ENCODE measurements at places on chromosomes 12 and 14.

DNA sequence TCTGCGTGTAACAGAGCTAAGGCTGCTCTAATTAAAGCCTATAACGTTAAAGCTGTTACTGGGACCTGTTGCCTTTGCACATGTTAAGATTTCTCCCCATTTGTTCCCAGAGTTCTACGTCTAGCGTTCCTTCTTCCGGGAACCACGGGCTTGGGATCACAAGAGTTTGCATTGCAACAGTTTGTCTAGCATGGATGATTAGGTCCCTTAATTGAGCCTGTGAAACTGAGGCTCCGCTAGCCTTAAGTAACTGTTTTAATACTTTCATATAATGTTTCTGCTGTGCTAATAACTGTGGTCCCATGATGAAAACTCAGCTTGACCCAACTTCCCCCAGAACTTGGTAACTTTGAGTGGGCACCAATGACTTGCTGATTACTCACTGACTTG lies 16.7 kb upstream of the LYZ start:
- no peak for DNase-seq

GRCh38 chr12:66879409-66879808 lies 200.5 kb upstream of the GRIP1 start:
- DNase-seq = no peak

- peak; percentile 99 for DNase-seq
These were observed 77.5 kb downstream of the PHLDA1 start for GRCh38 chr12:75954041-75954440.

DNA sequence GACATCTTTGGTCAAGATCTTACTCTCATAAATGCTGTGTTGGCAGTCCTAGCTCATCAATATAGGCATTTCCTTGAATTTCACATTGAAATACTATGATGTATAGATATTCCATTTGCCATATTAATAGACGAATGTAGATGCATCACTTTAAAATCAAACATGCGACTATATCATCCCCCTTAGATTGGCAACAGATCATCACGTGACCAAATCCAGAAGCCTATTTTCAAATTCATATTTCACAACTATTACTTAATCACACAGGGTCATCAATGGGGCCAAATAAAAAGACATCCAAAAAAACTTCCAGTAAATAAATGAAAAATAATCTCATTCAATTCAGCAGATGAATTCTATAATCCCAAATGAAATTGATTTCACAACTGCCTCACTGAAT lies 15.3 kb downstream of the LMO3 start:
- DNase-seq = no peak

- DNase-seq = no peak
These were observed 8.6 kb downstream of the RAN start for GRCh38 chr12:130880411-130880885.

- DNase-seq = no peak
These were observed 44.6 kb downstream of the BMP4 start for GRCh38 chr14:53912021-53912420.

DNA sequence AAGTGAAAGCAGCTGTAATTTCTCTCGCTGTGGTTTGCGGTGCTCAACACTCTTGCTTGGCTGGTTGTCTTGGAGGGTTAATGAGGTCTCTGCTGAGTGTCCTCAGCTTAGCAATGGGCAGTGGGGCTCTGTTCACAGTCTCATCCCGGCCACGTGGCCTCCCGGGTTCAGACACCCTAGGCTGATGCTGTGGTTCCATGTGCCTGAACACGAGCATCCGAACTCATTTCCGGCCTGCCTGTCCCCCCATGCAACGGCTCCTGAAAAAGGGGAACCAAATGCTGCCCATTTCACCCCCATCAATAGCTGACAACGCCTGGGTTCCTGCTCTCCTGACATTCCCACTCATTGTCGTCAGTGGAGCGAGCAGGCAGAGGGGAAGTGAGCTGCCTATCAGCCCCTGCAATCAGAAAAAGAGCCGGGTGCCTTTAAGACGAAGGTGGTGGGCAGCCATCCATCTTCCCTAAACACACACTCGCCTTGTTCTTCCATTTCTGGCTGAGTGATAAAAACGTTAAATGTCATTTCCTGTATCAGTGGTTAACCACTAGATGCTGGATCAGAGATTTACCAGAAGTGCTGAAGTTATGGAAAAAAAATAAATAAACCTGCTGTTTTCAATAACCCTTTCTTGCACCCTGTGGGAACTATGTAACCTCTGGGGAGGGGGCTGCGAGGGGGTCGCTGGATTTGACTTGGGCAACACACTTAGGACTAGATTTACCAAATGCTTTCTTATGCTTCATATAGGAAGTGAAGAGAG lies 60.3 kb upstream of the BCL2L14 start:
- DNase-seq = peak; percentile 79

GRCh38 chr12:130013771-130014484 lies 110.1 kb upstream of the TMEM132D start:
- peak; percentile 9 for DNase-seq

GRCh38 chr14:84209031-84209430 lies 1320.9 kb upstream of the FLRT2 start:
- no peak for DNase-seq

- DNase-seq = peak; percentile 34
These were observed 473 bp upstream of the TMEM19 start for GRCh38 chr12:71685312-71685906.

DNA sequence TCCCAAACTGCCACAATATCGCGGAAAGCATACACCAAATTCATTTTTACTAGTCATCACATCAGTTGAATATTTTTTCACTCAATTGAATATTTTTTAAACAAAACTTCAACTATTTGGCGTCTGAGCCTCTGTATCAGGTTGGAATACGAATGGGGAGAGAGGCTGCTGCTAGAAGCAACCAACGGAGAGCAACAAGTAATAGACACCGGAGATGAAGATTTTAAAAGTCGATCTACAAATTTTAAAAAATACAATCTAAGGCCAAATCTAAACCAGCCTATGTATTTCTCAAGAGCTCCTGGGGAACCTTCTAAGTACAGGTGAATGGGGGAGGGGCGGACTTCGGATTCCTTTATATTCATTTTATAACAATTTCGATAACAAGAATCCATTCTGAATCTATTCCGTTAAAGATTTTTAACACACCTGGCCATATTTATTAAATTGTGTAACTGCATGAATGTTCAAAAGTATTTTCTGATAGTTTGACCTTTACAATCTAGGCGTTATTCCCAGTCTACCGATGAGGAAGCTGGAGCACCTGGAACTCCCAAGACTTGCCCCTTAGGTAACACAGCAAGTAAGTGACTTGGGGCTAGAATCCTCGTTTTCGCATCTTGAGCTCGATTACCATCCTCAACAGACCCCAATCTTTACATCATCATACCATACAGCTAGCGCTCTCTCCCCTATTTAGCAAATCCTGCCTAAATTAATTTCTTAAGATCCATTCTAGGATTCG lies 1.2 kb downstream of the GNPNAT1 start:
- DNase-seq = peak; percentile 36

- DNase-seq = peak; percentile 63
These were observed 941 bp upstream of the PPP1CC start for GRCh38 chr12:110743571-110744093.

DNA sequence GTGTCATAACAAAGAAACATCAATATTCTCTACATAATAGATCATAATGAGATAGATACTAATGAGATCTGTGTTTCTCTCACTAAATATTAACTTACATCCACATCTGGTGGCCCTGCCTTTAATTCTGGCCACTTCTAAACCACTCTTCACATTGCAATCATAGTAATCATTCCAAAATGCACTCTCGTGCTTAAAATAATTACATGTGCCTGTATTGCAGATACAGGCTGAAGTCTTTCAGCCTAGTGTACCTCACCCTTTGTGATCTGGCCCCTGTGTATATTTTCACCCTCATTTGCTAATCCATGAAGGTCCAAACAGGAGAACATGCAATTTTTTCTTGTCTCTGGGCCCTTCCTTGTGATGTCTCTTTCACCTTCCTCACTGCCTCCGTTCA lies 108.0 kb downstream of the LIN7A start:
- DNase-seq = no peak

DNA sequence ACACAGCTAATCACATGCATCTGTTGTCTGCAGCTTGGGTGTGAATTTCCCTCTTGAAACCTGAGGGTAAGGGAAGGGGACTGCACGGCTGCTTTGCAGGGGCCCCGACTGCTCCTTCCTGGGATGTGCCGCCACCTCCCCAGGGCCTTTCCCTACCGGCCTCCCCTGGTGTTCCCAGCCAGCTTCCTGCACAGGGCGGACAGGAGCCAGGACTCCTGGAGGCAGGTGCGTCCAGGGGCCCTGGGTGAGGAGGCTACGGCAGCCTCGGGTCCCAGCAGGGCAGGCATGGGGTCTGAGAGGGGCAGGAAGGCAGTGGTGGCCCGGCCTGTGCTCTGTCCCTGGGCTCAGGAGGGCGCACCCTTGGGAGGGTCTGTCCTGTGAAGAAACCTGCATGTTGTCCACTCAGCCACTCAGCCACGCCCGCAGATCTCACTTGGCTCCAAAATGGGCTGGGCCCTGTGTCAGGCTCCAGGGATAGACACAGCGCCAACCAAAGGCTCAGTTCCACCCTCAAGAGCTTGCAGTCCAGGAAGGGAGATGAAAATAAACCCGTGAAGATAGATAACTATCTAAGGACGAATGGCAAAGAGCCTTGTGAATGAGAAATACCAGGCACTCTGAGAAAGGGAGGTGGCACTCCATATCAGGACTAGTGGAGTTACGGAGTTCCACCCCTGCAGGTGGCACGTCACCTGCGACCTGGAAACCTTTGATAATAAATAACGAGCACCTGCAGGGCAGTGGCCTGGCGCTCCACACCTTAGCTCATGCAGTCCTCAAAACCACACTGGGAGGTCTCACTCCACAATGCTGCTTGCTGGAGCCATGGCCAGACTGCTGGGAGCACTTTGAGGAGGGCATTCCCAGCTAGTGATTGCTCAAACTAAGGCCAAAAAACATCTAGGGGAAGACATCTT lies 427.4 kb downstream of the AACS start:
- no peak for DNase-seq

GRCh38 chr12:28884904-28885679 lies 264.0 kb upstream of the FAR2 start:
- no peak for DNase-seq

DNA sequence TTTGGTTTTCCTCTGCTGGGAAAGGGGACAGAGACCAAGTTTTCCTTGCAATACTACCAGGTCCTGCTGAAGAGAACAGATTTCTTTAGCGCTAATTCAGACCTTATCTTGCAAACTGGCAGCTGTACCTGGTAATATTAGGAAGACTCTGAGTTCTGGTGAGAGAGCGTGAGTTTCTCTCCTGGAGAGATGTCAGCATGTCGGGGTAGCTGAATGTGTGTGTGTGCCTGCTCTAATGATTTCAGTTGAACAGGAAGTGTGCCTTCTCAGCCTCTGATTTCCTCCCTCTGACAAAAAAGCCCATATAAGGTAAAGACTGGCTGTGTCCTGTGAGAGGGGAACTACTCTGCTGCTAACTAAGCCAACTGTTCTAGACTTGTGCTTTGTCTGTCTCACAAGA lies 10.3 kb upstream of the ERP27 start:
- DNase-seq = peak; percentile 69

GRCh38 chr12:58918469-58918844 lies 1.8 kb downstream of the LRIG3 start:
- peak; percentile 40 for DNase-seq

DNA sequence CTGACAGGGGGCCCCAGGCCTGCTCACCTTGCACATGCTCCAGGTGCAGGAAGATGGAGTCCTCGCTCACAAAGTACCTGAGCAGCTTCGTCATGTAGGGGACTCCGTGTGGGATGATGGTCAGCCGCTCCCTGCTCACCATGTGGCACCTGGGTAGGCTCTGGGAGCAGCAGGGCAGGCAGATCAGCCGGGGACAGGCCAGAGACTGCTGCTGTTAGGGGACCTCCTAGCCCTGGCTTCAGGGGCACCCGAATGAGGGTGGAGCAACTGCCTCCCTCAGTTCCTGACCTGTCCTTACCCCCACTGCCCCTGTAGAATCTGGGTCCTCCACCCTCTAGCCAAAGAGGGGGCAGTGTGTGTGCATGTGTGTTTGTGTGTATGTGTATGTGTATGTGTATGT lies 11.8 kb downstream of the RPS6KL1 start:
- no peak for DNase-seq

DNA sequence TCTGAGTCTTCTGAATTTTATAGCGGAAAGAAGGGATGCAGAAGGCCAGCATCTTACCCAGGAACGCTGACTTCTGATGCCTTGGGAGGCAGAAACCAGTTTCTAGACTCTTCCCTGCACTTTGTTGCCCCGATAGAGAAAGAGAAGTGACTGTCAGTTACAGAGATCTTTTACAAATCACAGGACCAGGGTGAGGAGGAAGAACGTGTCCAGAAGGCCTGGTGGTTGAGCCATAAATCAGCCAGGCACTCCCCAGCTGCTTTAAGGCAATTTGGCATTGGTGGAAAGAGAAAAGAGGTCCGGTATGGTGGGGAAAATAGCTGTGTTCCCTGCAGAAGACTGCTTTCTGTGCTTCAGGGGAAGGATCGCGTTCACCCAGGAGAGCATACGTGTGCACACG lies 88.7 kb upstream of the KCNA1 start:
- DNase-seq = no peak

- peak; percentile 86 for DNase-seq
These were observed 3.2 kb downstream of the TEX52 start for GRCh38 chr12:2853626-2854025.

DNA sequence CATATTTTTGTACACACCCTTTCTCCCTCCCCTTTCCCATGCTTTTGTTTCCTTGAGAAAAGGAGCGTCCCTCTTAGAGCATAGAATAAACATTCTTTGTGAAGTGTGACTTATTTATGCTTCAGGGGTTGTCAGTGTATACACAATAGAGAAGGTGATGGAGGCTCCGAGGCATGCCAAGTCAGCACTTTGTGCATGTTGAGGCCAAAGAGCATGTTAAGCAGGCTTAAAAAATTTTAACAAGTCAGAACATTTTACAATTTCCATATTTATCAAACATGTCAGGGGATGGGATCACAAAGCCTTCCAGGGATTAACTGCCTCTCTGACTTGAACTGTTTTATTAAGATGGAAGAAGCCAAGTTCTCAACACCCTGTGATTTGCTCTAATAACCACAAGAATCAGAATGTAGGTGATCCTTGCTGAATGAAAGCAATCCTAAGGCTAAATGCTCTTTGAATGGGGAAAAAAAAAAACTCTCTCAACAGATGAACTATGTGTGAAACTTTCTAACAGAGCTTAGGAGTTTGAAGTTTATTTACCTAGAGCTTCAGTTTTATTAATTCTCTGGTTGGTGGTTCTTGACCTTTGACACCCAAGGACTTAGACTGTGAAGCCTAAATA lies 223.1 kb downstream of the RAD51B start:
- no peak for DNase-seq

GRCh38 chr12:78641837-78642423 lies 222.6 kb upstream of the SYT1 start:
- DNase-seq = peak; percentile 46

GRCh38 chr12:47376927-47377326 lies 297.2 kb upstream of the AMIGO2 start:
- no peak for DNase-seq

GRCh38 chr14:33561488-33562175 lies 389.2 kb downstream of the EGLN3 start:
- no peak for DNase-seq

- DNase-seq = no peak
These were observed 109.4 kb downstream of the SLC38A1 start for GRCh38 chr12:46159309-46159901.

All from ELR (cell line).